Sciatic nerve (tissue), 2 donors: ENCODE measurements at places on chromosomes 6 and 20. TPM values are rescaled to one million over a fixed set of nuclear protein-coding genes. Genes with fewer than 3 reads are reported as not detected.

The AARS2 gene
- total RNA-seq, result 13.3 TPM

DNA sequence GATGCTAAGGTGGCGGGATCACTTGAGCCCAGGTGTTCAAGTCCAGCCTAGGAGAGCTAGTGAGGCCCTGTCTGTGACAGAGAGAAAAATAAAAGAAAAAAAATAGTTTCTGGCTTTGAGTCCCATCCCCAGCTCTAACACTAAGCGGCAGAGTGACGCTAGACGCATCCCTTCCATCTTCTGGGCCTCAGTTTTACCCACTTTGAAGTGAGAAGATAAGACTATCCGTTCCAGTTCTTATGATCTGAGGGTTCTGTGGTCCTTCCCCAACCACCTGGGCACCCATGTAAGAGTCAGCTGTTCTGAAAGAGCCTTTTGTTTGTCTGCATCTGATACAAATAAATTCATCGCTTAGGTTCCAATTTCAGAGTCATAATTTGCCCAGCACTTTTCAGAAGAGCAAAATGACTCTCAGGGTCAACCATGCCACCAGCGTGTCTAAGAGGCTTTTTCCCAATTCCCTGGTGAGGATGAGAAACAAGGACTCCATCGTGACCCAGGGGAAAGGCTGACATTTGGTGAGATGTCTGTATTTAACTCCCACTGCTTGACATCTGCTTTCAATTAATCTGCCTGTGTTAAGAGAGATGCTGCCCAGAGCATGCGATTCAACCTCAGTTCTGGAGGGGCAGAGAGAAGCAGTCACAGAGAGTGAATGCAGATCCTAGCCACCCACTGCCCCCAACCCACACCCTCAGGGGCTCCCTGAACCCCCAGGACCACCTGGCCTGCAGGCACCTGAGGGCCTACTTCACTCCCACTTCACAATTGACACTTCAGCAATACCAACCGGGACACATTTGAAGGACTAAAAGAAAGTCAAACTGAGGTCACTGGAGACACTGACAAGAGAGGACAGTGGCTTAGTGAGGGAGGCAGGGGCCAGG is 131.6 kb upstream of the TOP1 start:
- no peak for DNase-seq

GRCh38 chr6:3625149-3625979 is 126.1 kb downstream of the PXDC1 start:
- no peak for DNase-seq

GRCh38 chr6:38166411-38167240 is 347.1 kb downstream of the ZFAND3 start:
- DNase-seq, result no peak

DNA sequence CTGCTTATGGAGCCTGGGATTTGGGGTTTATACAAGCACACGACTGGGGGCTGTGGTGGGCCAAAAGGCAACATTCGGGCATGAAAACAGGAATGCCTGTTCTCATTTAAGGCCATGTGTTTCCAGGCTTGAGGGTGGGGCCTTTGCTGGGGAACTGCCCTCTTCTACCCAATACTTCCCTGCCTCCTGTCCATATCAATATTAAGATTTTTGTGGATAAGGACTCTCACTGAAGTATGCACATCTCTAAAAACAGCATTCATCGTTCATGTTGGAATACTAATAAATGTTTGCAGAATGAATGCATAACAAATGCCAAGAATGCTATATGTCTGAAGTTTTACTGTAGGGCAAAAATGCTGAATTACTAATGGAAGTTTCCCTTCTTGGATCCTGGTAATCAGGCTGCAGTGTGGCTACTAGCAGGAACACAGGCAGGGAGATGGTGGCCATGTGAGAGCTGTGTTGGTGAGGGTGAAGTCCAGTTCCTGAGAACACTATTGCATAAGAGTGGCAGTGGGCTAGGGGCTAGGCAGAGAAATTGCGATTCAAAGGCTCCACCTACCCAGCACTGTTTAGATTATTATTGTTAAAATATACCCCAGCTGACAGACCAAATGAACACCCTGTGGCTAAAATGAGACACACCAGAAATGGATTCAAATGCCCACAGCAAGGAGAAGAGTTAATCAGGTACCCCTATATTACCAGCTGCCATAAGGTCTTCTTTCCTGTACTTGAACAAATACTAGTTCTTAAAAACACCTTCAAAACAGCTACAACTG is 644.3 kb downstream of the EPM2A start:
- no peak for DNase-seq

DNA sequence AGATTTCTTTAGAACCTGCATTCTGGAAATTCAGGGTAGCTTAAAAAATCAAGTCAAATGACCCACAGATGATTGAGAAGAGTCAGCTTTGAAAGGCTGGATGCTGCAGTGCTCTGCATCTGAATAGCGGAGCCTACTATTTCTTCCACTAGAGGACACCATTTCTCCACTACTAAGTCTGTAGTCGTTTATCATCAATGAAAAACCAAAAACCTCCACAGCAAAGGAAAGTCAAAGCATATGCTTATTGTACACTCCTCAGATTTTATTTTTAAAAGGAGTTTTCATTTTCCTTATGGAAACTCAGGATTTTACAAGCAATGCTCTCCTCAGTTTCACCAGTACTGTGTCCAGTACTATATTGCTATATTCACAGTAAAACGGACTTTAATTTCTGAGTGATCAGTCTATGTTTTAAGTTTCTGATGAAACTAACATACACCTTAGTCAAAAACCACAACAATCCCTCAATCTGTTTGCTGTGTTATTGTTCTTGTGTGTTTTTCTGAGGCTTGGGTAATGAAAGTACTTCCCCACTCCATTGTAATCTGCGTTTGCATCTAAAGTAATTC is 50.5 kb upstream of the ENPP5 start:
- DNase-seq, result no peak
